Activated CD4-positive, CD25-positive, alpha-beta regulatory T cell (primary cell): ENCODE measurements at places on chromosomes 16 and 17.

DNA sequence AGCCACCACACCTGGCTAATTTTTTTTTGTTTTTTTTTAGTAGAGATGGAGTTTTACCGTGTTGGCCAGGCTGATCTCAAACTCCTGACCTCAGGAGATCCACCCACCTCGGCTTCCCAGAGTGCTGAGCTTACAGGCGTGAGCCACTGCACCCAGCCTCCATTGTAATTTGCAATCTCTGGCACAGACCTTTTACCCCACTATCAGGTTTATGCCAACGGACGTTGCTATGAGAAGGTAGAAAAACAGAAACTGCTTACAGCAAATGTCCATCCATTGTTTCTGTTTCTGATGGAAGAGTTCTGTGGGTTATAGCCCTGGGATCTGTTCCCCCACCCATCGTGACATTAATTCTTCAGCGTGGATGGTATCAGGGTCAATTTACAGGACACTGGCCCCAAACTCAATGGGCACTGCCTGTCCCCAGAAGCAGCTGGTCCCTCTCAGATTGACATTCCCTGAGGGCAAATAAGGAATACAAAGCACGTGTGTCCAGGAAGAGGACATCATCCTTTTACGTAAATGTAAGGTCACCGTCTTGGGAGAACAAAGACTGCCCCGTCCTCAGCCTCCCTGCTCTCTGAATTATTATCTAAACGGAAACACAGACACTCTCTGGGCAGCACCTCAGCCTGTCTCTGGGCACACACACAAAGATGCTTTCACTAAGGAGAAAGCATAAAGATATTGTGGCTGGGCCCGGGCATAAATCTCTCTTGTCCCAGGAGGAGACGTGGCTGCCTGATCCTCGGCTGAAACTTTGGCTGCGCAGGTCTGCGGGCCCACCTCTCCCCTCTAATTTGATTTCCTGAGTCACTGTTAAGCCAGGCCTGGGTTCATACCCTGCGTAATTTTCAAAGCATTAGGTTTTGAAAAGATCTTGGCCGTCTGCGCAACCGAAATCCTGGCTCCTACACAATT lies 5.2 kb downstream of the KCNG4 start:
- DNase-seq = no peak

GRCh38 chr17:80786470-80786869 lies 205.2 kb upstream of the CHMP6 start:
- DNase-seq = no peak

DNA sequence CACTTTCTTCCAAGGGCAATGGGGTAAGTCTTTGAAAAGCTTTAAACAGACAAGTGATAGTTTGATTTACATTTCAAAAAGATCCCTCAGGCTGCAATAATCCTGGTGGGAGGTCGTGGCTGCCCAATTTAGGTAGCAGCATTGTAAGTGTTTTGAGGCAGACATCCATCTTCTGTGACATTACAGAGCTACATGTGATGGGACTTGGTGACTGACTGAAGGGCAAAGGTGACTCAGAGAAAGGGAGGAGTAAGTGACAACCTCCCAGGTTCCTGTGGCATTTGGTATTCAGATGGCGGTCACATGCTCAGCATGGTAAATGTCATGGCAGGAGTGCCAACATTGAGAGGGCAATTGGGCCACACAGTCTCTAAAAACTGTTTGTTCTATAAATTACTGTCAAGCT lies 26.5 kb downstream of the STAT3 start:
- DNase-seq = no peak

DNA sequence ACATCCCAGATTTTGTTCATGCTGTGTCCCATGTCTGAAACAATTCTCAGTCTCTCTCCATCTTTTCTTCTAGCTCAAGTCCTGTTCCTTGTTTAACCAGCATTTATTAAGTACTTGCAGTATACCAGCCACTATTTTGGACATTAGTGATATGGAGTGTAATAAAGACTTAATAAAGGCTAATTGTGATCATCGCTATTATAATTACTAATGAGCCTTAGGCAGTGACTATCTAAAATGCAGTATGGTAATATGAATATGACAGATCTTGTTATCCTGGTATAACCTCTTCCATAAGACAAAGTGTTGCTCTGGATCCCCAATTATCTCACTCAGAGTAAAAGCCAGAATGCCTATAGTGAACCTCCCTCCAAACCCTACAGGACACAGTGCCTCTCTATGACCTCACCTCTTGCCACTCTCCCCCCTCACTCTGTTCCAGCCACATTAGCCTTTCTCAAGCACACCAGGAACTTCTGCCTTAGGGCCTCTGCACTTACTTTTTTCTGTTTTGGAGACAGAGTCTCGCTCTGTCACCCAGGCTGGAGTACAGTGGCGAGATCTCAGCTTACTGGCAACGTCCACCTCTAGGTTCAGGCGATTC lies 1.8 kb upstream of the FLOT2 start:
- no peak for DNase-seq

DNA sequence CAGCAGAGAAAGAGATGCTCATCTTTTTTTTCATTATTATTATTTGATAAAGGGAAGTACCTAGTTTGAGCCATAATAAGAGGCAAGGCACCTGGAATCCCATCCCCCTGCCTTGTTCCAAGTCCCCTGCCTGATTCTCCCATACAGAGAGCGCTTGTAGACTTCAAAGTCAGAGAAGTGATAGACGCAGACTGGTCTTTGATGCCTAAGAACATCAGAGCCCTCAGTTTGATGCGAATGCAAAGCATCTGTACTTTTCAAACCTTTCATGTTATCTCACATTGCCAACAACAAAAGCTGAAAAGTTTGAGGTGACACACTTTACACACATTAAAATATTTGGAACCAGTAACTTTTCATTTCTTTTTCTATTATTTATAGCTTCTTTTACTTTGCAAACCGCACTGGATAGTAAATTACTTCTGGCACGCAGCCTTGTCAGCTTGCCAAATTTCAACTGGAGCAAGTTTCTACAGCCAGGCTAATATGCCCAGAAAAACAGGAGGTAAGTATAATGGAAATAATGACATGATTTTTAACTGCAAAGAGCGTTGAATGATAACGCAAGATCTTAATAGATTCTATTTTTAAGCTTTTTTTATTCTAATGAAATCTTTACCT lies 5.9 kb upstream of the UTP6 start:
- no peak for DNase-seq

DNA sequence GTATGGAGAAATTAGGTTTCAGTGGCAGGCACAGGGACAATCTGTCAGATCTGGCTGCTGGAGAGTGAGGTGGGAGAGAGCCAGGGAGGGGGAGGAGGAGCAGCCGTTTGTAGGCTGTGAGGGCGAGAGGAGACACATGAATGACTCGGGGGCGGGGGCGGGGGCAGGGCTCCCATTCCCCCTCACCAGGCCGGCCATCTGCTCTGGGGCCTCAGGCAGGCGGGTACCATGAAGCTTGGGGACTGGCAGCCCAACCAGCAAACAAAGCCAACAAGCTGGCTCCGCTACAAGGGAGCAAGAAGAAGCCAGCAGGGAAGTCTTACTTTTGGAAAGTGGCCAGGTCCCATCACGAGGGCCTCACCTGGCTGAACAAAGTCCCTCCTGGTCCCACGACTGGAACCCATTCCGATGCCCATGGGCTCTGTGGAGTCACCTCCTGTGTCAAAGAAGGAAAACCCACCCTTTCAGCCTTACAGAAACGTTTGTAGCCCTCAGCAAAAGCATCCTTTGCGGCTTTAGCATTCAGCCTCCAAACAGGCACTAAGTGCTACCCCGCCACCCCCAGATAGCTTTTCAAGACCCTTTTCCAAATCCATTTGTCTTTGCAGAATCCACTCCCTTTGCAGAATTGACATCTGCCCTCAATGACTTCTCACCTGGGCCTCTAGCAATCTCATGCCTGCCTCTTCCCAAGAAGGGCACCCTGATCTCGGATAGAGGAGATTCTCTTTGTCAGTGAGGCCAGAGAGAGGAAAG lies 9.2 kb upstream of the SSTR2 start:
- DNase-seq = no peak

GRCh38 chr17:17078832-17079231 lies 36.6 kb downstream of the MPRIP start:
- no peak for DNase-seq

- peak; percentile 78 for DNase-seq
Measured at GRCh38 chr17:41308251-41308917, 725 bp downstream of the KRTAP16-1 start.

DNA sequence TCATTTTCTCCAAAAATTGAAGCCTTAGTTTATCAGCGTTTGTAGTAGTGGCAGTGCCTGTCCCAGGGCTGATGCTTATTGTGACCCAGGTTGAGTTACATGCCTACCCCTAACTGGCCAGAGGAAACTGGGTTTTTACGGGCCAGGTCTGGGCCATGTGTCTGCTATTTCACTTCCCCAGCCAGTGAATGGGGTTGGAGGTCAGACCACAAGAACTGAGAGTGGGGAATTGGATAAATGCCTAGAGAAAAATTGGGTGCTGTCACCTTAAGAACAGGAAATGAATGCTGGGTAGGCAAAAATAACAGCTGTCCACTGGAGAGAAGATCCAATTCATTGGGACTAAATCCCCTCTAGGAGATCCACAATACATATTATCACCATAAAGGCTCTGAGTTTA lies 5.2 kb downstream of the ADPRM start:
- no peak for DNase-seq

DNA sequence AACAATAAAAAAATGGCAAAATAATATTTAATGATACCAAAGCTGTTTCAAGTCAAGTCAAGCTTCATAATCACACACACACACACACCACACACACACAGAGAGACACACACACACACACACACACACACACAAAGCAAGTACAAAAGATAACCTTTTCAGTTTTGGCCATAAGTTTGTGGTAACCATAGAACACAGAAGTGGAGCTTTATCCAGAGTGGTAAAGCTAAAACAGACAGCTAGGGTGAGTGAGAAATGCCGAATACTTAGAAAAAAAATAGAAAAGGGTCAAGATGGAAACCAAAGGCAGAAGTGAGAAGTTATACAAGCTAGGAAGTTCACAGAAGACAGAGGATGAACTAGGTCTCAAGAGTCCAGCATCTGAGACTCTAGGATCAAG lies 79.0 kb downstream of the HS3ST3A1 start:
- no peak for DNase-seq

DNA sequence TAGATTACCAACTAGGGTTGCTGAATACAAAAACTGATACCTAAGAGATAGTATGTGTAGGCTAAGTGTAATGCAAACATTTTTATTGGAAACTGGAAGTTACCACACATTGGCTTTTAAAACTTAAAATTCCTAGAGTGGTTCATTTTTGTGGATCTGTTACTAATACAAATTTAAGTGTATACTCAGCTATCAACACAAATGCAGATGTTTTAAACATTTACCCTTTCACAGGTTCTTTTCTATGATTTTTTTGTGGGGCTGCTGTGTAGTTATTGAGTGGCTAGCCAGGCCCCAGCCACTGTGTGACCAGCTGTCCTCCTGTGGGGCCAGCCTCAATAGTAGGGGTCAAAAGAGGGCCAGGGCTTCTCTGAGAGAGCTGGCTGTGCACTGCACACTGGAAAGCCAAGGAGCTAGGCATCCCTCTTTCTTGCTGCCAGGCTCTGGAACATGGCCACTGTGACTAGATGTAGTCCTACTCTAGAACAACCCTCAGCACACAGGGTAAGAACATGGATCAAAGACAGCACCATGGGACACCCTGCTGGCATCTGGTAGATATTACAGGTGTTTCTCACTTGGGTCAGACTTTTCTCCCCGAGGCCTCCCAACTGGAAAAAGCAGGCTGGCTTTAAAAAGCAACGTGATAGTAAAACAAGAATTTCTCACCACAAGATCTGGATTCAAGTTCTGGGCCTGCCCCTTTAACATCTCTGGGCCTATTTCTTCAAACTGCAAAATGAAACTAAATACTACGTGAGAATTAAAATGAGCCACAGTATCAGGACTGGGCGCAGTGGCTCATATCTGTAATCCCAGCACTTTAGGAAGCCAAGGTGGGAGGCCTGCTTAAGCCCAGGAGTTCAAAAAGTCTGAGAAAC lies 7.3 kb upstream of the VEZF1 start:
- DNase-seq = no peak

- DNase-seq = no peak
Measured at GRCh38 chr17:72452286-72453173, 331.7 kb downstream of the SOX9 start.

- DNase-seq = no peak
Measured at GRCh38 chr17:60154616-60155426, 5.0 kb downstream of the CA4 start.

DNA sequence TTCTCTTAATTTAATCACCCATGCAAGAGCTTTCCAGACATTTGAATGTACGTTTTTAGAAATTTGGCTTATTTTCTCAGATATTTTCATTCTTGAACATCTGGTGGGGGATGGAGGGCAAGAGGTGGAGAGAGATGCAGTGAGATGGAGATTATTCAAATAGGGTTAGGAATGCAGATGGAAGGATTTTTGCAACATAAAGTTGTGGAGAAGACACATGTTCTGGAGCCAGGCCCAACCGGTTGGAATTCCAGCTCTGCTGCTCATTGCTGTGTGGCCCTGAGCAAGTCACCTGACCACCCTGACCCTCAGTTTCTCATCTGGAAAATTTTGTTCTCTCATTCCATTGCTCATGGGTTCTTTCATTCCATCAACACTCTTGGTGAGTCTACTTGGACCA lies 66.9 kb downstream of the IRX3 start:
- DNase-seq = no peak

- DNase-seq = no peak
Measured at GRCh38 chr16:23679274-23679985, 741 bp downstream of the PLK1 start.

- DNase-seq = no peak
Measured at GRCh38 chr17:43827596-43827995, 5.3 kb downstream of the MPP3 start.

GRCh38 chr17:30824002-30824355 lies 513 bp downstream of the CRLF3 start:
- DNase-seq = no peak

GRCh38 chr16:66926961-66927436 lies 1.7 kb upstream of the RRAD start:
- no peak for DNase-seq

- DNase-seq = no peak
Measured at GRCh38 chr17:35569405-35569804, 8.8 kb upstream of the SLFN14 start.

DNA sequence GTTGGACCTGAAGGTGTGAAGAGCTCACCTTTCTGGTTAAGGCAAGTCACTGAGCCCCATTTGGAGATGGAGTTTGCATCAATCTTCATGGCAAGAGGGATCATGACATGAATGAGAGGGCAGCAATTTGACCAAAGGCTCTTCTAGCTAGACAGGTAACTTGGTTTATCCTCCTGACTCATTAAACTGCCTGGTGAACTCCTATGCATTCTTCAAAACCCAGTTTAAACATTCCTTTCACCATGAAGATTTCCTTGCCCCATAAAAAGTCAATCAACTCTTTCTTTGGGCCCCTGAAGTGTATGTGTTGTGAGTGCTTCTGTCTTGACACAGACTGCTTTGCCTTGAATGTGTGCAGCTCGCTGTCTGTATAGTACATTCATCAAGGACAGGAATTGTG lies 120.0 kb upstream of the FOXF1 start:
- no peak for DNase-seq

DNA sequence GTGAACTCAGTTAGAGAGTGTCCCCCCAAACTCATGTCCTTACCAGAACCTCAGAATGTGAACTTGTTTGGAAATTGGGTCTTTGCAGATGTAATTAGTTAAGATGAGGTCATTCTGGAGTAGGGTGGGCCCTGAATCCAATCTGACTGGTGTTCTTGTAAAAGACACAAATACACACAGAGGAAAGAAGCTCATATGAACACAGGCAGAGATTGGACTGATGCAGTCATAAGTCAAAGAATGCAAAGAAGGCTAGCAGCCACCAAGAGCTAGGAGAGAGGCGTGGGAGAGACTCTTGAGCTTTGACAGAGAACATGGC lies 2.1 kb upstream of the NAGPA start:
- DNase-seq = no peak

GRCh38 chr17:80868022-80868609 lies 123.5 kb upstream of the CHMP6 start:
- no peak for DNase-seq
